AG10803 (cell line): ENCODE measurements at places on chromosomes 3 and 15.

DNA sequence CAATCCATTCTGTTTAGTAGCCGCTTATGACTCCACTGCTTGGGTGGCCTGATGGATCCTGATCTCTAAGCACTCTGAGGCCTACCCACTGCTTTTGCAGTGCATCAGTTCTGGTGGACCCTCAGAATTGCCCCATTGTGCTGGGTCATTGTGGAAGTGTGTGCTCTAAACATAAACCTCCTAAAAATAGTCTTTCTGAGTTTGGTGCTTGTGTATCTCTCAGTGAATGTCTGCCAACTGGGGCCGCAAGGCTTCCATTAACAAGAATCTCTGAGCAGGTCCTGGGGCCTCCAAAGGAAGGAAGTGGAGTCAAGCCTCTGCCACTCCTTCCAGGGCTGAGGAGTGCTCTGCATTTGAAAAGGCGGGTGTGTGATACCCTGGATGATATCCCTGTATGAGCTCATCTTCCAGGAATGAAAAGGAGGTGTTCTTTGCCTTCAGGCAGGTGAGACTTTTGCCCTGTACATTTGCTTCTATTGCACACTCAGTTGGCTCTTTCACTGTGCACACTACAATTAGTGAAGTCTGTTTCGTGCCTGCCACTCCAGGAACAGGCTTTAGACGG lies 80.0 kb upstream of the CACNA2D3 start:
- DNase-seq: no peak

DNA sequence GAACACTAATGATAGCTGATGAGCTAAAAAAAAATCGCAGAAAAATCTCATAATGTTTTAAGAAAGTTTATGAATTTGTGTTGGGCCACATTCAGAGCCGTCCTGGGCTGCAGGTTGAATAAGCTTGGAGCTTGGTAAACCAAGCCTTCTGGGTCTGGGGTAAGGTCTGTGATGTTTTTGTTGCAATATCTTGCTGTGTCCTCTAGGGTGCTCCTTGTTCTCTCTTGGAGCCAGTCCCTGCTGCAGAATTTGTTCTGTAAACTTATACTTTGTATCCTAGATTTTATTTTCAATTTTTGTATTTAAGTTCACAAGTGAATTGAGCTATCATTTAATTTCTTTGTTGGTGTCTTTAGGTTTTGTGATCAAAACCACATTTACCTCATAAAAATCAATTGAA lies 143.7 kb downstream of the NR1D2 start:
- peak; percentile 47 for DNase-seq

DNA sequence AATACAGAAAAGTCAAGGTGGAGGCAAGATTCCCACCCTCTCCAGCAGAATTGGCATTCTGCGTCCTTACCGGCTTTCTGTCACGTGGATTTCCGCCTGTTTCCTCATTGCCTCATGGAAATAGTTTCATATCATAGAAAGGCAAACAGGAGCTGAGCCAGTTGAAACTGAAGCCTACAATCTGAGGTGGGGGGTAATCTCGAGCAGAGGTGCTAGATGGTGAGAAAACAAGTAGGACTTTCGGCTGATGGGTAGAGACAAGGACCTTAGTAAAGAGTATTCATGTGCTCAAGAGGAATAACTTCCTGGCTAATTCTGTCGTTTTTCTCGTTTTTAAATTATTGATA lies 39.9 kb downstream of the LRCH3 start:
- no peak for DNase-seq

DNA sequence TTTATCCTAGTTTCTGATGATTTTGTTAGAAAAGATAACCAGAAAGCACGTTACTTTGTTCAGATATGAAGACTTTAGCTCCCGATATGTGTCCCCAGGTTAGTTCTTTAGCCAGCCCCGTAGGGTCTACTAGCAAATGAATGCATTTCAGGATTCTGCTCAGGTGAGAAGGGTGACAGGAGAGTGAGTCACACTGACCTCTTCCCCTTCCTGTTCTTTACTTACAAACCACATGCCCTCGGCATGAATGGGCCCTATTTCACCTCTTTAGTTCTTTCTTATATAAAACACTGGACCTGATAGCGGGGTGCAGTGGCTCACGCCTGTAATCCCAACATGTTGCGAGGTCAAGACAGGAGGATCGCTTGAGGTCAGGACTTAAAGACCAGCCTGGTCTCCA lies 98.4 kb downstream of the SLC49A4 start:
- DNase-seq: no peak

DNA sequence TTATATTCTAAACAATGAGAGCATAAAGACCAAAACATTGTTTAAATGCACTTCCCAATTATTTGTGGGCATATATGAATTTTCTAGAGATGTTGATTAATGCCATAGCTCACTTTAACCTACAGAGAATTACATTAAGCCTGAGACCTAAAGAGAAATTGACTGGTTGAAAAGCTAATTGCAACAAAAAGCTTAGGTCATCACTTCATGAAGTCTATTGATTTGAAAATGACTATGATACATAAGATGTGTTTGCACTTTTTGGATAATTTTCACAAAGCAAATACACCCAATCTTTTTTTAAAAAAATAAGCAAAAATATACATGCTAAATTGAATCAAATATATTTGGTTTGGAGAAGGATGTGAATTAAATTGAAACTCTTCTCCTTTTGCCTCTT lies 532.8 kb upstream of the GOLIM4 start:
- no peak for DNase-seq

GRCh38 chr3:60343831-60344230 lies 907.4 kb downstream of the FHIT start:
- DNase-seq: no peak

- DNase-seq: no peak
These were observed 13.6 kb upstream of the TSEN2 start for GRCh38 chr3:12470680-12471079.

- no peak for DNase-seq
These were observed 13.1 kb downstream of the RSL24D1 start for GRCh38 chr15:55183679-55184078.

- DNase-seq: peak; percentile 56
These were observed 89.2 kb downstream of the RBPMS2 start for GRCh38 chr15:64686130-64686735.

- no peak for DNase-seq
These were observed 59.5 kb downstream of the ABCC5 start for GRCh38 chr3:183958226-183958625.

GRCh38 chr3:10553591-10554235 lies 48.3 kb upstream of the ATP2B2 start:
- DNase-seq: no peak

- no peak for DNase-seq
These were observed 21.9 kb upstream of the TSEN2 start for GRCh38 chr3:12462159-12462947.

DNA sequence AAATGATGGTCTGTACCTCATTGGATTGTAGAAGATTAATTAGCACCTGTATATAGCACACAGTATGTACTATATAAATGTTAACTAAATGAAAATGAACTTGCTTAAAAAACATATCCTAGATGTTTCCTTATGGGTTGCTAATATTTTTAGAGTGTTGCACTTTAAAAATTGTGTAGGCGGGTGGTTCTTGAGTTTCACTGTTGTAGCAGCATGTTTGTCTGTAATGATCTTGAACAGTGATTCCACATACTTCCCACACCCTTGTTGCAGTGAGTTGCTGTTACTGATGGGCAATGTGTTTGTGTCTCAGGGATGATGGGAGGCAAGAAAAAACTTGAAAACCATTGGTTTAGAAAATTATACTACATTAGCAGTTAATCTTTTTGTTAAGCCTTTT lies 22.0 kb downstream of the USP3 start:
- peak; percentile 6 for DNase-seq

DNA sequence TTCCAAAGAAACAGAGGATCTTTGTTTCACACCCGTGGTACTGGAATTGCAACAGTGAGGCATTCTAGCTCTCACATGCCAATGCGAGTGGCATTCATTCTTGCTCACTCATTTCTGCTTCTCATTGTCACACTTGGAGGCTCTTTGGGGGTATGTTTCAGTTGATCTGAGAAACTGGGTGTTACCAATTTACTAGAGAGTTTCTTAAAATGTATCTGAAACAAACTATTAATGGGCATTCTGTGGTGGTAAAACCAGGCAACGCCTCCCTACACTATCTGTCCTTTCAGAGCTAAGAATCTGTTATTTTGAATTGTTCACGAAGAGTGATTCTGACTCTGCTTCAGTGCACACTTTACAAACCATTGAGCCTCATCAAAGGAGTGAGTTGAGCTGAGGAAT lies 140.6 kb upstream of the BHLHE40 start:
- DNase-seq: no peak

GRCh38 chr15:64807051-64807749 lies 18.2 kb downstream of the PIF1 start:
- DNase-seq: no peak

DNA sequence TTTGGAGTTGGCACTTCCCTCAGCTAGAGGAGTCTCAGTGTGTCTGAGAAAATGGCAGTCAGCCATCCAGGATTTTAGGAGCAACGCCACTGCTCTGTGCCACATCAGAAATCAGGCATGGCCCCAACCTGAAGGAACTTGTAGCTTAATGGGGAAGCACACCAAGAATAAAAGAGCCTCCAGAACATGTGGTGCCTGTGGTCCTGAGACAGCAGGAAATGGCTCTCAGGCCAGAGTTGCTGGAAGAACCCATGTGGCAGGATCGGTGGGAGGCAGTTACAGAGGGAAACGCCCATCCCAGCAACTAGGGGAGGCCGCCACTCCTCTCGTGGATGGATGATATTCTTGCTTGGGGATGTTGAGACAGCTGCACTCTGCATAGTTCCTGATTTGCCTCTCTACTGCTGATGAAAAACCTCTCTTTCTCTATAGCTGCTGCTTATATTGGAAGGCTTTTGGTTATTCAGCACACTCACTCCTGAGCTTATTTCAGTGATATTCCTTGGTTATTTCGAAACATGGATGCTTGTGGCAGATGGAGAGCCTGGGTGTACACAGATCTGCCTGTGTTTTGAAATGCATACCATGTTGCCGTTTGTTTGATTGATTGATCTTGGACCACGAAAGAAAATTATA lies 52.4 kb downstream of the KLHL25 start:
- peak; percentile 84 for DNase-seq

- DNase-seq: no peak
These were observed 184.9 kb downstream of the APBA2 start for GRCh38 chr15:29070471-29071231.

DNA sequence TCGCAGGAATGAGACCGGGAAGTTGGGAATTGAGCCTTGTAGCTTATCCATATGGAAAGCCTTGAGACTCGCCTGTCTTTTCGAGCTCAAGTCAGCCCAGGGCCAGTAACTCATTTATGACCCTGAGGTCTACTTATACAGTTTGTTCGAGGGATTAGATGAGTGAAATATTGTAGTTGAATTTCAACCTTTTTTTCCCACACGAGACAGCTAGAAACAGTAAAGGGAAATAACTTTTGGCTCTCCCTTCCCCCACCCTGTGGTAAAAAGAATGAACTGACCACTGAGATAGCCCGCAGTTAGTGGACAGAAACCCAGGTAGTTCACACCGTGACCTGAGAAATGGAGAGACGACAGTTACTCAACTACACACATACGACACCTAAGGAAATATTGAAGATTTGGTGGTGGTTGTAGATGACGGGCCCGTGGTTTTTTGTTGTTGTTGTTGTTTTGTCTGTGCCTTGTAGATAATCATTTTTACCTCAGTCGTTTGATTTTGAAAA lies 841 bp downstream of the EIF3J start:
- no peak for DNase-seq

DNA sequence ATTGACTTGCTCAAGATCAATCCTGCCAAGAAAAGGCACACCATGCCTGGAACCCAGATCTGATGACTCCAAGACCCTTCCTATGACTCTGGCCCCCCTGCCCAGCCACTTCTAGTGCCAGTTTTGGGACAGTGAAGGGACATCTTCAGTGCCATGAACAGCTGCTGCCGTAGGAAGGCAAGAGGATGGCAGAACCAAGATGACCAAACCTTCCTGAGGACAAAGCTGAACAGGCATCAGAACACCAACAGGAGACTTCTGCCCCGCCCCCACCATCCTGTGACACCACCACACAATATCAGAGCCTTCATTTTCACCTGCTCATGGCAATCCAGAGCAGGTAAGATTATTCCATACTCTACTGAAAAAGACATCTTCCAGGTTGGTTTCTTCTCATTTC lies 33.0 kb downstream of the ZNF445 start:
- no peak for DNase-seq

- no peak for DNase-seq
These were observed 20.4 kb upstream of the AP4E1 start for GRCh38 chr15:50888054-50888453.

GRCh38 chr15:41917767-41918430 lies 24.0 kb upstream of the SPTBN5 start:
- peak; percentile 71 for DNase-seq

GRCh38 chr3:170809975-170810357 lies 60.0 kb downstream of the RPL22L1 start:
- peak; percentile 68 for DNase-seq

GRCh38 chr15:62505762-62506161 lies 340.7 kb upstream of the C2CD4B start:
- peak; percentile 28 for DNase-seq

DNA sequence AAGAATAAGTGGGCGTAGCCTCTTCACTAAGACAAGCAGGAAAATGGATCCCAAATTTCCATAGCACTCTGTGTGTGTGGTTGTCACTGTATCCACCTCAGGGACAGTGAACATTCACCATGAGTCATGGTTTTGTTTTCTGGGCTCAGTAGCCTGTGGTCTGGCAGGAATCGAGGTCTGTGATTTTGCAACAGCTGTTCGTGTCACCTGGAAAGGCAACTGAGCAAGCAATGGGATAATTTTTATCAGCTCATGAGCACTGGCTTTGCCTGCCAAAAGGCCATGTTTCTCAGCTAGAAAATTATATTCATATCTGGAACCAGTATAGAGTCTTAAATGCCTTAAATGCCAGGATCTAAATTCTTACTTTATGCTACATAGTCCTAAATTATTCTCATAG lies 60.9 kb downstream of the STRIT1 start:
- peak; percentile 95 for DNase-seq

GRCh38 chr3:173410436-173410835 lies 12.9 kb downstream of the NLGN1 start:
- DNase-seq: no peak

DNA sequence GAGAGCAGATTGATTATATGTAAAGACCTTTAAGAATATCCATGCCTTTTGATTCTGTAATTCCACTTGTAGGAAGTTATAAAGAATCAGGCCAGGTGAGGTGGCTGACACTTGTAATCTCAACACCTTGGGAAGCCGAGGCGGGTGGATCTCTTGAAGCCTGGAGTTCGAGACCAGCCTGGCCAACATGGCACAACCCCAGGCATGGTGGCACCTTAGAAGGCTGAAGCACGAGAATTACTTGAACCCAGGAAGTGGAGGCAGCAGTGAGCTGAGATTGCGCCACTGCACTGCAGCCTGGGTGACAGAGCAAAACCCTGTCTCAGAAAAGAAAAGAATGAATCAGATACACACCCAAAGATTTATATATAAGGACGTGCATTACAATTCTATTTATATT lies 33.9 kb downstream of the HRH1 start:
- DNase-seq: no peak

- no peak for DNase-seq
These were observed 222.7 kb downstream of the ARPP21 start for GRCh38 chr3:35862057-35862456.

DNA sequence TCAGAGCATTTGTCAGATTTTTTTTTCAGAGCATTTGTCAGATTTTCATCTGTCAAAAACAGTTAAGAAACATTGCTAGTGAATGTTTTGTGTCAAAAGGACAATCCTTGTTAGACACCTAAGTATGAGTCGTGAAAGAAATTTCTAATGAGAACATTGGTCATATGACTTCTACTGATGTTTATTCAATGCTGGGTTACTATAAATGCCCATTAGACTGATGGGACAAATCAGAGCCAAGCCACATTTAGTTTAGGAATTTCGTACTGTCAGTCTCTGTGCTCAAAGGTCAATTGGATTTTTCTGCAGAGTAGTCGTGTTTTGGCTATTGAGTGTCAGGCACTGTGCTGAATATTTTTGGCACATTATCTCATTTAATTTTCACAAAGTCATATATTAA lies 31.6 kb downstream of the TSC22D2 start:
- DNase-seq: peak; percentile 37
